Thyroid gland (tissue), 4 donors: ENCODE measurements at places on chromosomes 7 and 10.

- H3K27ac ChIP-seq = no peak overlapping the region
- no peaks in the 10 kb centered on the region for H3K4me1 ChIP-seq
- H3K36me3 ChIP-seq = no peaks in the 10 kb centered on the region
- H3K4me3 ChIP-seq = no peak overlapping the region
- no peak for DNase-seq
Observed at GRCh38 chr10:17766731-17767130, 14.7 kb downstream of the TMEM236 start.

GRCh38 chr7:51123322-51124019 is 193.1 kb downstream of the COBL start:
- H3K27ac ChIP-seq = no peak overlapping the region
- no peaks in the 10 kb centered on the region for H3K27me3 ChIP-seq
- no peak for DNase-seq
- no peaks in the 10 kb centered on the region for H3K36me3 ChIP-seq

DNA sequence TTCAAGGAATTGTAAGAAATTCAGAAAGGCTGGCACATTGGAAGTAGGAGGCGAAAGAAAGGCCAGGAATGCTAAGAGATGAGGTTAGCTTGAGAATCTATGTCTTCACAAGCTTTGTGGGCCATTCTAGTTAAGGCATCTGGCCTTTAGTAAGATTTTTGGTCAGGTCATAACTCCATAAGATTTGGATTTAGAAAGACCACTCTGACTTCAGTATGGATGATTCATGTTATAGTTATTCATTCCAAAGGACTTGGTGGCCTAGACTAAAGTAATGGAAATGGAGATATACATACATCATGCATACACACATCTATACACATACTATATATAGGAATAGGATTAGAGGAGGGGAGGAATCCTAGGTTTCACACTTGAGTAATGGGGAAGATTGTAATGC is 77.5 kb downstream of the SEPTIN7 start:
- DNase-seq = no peak
- H3K4me3 ChIP-seq = no peak overlapping the region
- no peaks in the 10 kb centered on the region for H3K27me3 ChIP-seq
- H3K4me1 ChIP-seq = peaks cover 7% of the 10 kb centered on the region

- H3K4me1 ChIP-seq = peaks cover 16% of the 10 kb centered on the region
- H3K27ac ChIP-seq = no peak overlapping the region
- no peaks in the 10 kb centered on the region for H3K36me3 ChIP-seq
- H3K4me3 ChIP-seq = no peak overlapping the region
- H3K27me3 ChIP-seq = no peaks in the 10 kb centered on the region
Observed at GRCh38 chr10:132162021-132162531, 24.7 kb upstream of the DPYSL4 start.

DNA sequence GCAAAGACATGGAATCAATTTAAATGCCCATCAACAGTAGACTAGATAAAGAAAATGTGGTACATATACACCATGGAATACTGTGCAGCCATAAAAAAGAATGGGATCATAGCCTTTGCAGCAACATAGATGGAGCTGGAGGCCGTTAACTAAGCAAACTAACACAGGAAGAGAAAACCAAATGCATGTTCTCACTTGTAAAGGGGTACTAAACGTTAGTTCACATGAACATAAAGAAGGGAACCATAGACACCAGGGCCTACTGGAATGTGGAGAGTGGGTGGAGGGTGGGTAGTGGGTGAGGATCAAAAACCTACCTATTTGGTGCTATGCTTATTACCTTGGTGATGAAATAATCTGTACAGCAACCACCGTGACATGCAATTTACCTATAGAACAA is 78.4 kb upstream of the GSDME start:
- no peak for DNase-seq
- H3K36me3 ChIP-seq = no peaks in the 10 kb centered on the region
- H3K4me3 ChIP-seq = no peak overlapping the region

- H3K27me3 ChIP-seq = no peaks in the 10 kb centered on the region
- peaks cover 3% of the 10 kb centered on the region for H3K36me3 ChIP-seq
- H3K4me3 ChIP-seq = no peak overlapping the region
- H3K27ac ChIP-seq = no peak overlapping the region
Observed at GRCh38 chr7:137523171-137523570, 179.6 kb upstream of the PTN start.

- H3K27me3 ChIP-seq = no peaks in the 10 kb centered on the region
- DNase-seq = no peak
- peaks cover 2% of the 10 kb centered on the region for H3K36me3 ChIP-seq
- H3K4me3 ChIP-seq = peak overlapping the region; percentile 64
- H3K27ac ChIP-seq = peak overlapping the region; percentile 93
Observed at GRCh38 chr7:44489955-44490350, 505 bp downstream of the NUDCD3 start.

DNA sequence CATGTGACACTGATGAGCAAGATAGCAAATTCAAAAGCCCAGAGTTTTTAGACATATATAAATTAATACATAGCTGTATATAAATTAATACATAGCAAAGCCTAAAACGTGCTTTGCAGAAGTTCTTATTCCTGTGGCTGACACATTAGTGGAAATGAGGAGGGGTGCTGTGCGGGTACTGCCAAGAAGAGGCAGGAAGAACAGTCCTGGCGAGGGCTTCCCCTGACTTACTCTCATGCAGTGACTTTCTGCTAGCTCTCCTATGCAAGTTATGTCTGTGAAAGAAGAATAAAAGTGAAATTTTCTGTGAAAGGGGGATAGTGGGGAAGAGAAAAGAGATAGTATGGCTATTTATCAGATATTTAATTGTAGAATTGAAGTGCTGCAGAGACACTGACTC is 27.6 kb downstream of the TWIST1 start:
- H3K27ac ChIP-seq = no peak overlapping the region
- H3K27me3 ChIP-seq = no peaks in the 10 kb centered on the region
- no peaks in the 10 kb centered on the region for H3K4me1 ChIP-seq
- H3K4me3 ChIP-seq = no peak overlapping the region

DNA sequence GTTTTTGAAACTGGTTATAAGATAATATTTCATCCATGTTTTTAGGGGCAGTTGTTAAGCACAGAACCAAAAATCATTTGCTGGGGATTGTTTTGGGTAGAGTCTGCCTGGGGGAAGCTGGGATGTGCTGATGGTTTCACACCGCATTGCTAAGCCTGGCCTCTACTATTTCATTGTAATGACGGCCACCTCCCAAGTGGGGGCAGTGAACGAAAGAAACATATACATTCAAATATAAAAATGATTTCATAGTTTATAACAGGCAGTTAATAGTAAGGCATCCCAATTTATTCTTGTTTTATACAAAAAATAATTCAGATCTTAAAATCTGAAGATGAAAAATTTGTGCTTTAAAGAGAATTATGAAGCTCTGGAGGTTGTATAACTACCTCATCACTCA is 750.8 kb downstream of the REEP3 start:
- no peaks in the 10 kb centered on the region for H3K36me3 ChIP-seq
- no peak overlapping the region for H3K27ac ChIP-seq
- H3K4me1 ChIP-seq = no peaks in the 10 kb centered on the region

DNA sequence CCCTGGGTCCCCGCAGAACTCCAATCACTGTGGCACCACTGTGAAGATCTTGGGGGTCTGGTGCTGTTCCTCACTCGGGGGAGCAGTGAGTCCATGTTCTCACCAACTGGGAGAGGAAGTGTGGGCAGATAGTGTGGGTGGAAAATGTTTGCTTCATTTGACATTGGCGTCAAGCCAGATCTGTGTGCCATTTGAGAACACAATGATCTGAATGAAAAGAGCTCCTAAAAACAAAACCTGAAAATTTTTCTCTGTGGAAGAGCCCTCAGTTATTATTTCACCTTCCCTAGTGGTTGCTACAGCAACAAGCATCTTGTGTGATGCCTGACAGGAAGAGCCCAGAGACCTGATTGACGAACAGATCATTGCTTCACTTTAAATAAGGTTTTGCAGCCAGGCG is 125.6 kb downstream of the VIPR2 start:
- H3K27ac ChIP-seq = no peak overlapping the region
- no peaks in the 10 kb centered on the region for H3K36me3 ChIP-seq
- no peak overlapping the region for H3K4me3 ChIP-seq
- H3K27me3 ChIP-seq = no peaks in the 10 kb centered on the region
- H3K4me1 ChIP-seq = peaks cover 8% of the 10 kb centered on the region

GRCh38 chr10:91797048-91797690 is 1.1 kb upstream of the TNKS2 start:
- peaks cover 30% of the 10 kb centered on the region for H3K4me1 ChIP-seq
- DNase-seq = no peak
- H3K4me3 ChIP-seq = peak overlapping the region; percentile 87
- no peaks in the 10 kb centered on the region for H3K36me3 ChIP-seq
- H3K27ac ChIP-seq = peak overlapping the region; percentile 81
- no peaks in the 10 kb centered on the region for H3K27me3 ChIP-seq

- no peaks in the 10 kb centered on the region for H3K27me3 ChIP-seq
- H3K27ac ChIP-seq = no peak within 1 kb of the TSS
- no peaks in the 10 kb centered on the region for H3K36me3 ChIP-seq
- no peaks in the 10 kb centered on the region for H3K4me1 ChIP-seq
- no peak for DNase-seq
- H3K4me3 ChIP-seq = no peak within 1 kb of the TSS
Observed at GRCh38 chr7:3043544-3044371, at the start of gene CARD11. Gene CARD11 (minus strand): TSS chr7:3043867. CDS start chr7:2958506, 85,361 bp downstream.

DNA sequence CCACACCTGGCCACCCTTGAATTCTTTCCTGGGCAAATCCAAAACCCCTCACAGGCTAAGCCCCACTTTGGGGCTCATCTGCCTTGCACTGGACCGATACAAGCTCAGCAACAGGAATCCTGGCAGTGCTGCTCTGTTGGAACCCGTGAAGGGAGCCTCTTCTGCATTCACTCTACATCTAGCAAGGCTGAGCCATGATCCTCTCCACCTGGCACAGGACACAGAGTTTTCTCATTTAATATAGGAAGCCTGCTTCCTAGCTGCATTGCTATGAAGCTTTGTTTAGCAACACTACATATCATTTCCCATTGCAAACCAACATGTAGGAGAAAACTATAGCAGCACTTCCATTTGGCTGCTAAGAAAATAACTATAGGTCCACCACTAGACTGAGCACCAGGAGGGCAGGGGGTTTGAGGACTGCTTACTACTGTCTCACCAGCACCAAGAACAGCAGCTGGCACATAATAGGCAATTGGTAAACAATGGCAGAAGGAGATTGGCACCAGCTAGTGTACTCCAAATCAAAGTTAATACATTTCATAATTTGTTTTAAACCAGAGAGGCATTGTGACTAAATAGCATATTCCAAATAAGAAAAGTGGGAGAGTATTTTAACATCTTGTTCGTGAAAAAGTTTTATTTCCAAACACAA is 56.1 kb downstream of the CPVL start:
- H3K27me3 ChIP-seq = no peaks in the 10 kb centered on the region
- no peak for DNase-seq
- no peak overlapping the region for H3K4me3 ChIP-seq
- H3K36me3 ChIP-seq = no peaks in the 10 kb centered on the region
- no peak overlapping the region for H3K27ac ChIP-seq
- peaks cover 23% of the 10 kb centered on the region for H3K4me1 ChIP-seq

- H3K36me3 ChIP-seq = peaks cover 10% of the 10 kb centered on the region
- H3K27ac ChIP-seq = peak overlapping the region; percentile 100
- H3K4me1 ChIP-seq = peaks cover 10% of the 10 kb centered on the region
- H3K4me3 ChIP-seq = peak overlapping the region; percentile 91
- H3K27me3 ChIP-seq = no peaks in the 10 kb centered on the region
- no peak for DNase-seq
Observed at GRCh38 chr10:3785851-3786271, 852 bp upstream of the KLF6 start.

DNA sequence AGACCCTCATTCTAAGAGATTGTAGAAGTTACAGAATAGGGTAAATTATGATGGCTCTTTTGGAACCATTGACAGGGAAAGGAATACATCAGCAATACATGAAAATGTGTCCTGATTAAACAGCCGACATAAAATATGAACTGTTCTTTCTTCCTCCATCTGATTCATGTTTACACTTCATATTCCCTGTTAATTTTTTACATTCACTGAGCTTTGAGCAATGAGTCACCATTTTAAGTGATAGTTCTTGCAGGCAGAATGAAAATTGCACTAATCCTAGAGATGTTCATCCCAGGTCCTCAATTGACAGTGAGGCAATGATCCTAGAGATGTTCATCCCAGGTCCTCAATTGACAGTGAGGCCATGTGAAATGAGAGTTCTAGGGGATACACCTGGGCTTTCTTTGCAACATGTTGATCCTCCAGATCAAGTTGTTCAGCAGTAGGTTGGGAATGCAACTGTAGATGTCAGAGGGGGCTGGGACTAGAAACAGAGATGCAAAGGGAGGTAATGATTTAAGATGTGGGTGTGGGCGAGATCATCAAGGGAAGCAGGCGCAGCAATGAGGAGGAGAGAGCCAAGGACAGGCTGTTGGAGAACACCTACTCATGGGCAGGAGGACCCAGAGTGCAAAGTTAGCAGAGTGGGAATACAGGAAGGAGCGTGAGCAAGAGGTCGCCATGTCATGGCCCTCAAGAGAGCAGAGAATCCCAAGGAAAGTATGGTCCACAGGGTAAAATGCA is 138.7 kb downstream of the ZNF365 start:
- no peaks in the 10 kb centered on the region for H3K36me3 ChIP-seq
- DNase-seq = no peak
- H3K4me1 ChIP-seq = no peaks in the 10 kb centered on the region
- no peak overlapping the region for H3K27ac ChIP-seq

DNA sequence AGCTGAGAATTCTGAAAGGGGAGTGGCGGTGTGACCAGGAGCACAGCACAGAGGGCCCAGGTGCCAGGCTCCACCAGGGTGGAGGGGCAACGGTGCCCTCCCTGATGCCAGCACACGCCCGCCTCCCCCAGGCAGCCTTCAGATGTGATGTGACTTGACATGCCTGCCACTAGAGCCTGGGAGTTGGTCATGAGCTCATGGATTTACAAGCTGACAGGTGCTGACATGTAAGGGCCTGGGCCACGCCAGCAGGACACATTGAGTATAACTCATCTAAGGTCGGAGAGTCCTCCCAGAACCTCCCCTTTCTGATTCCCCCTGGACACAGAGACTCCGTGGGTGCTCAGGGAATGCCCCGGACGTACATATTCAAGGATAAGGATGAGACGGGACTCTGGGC is 74.2 kb downstream of the LSM5 start:
- no peaks in the 10 kb centered on the region for H3K4me1 ChIP-seq
- no peaks in the 10 kb centered on the region for H3K36me3 ChIP-seq
- no peak for DNase-seq
- no peaks in the 10 kb centered on the region for H3K27me3 ChIP-seq
- no peak overlapping the region for H3K4me3 ChIP-seq

DNA sequence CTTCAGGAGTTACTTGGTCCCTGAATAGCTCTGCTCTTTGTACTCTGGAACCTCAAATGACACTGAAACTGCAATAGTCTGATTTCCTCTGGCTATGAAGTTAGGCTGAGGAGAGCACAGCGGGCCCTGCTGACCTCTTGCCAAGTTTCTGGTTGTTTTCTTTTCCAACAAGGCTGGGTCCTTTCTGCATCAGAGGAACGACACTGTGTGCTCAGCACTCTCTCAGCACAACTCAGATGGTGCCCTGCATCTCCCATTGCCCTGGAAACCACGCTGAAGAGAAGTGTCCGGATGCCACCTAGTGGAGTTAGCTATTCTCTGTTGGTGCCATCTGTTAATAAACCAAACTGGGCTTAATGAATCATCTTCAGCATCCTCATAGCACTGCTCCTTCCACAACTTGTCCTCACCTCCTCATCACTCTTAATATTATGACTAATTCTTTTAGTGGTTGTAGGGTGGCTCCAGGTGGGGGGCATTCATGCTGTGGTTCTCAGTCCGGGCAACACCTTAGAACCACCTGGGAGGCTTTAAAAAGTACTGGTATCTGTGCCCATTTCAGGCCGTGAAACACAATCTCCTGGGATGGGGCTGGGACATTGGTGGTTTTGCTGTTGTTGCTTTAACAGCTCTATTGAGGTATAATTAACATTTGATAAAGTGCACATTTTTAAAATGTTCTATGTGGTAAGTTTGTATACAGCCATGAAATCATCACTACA is 8.2 kb upstream of the EFCAB10 start:
- peaks cover 4% of the 10 kb centered on the region for H3K4me1 ChIP-seq
- peak overlapping the region; percentile 41 for H3K27ac ChIP-seq
- H3K27me3 ChIP-seq = no peaks in the 10 kb centered on the region
- peak; percentile 88 for DNase-seq
- H3K36me3 ChIP-seq = no peaks in the 10 kb centered on the region
- no peak overlapping the region for H3K4me3 ChIP-seq
